GM12878 (cell line): ENCODE measurements at places on chromosomes 3 and 15.

- DNase-seq, result no peak
These were observed at the start of the genes CHDH and IL17RB for GRCh38 chr3:53846134-53846850. Gene CHDH, minus strand, starts transcription at chr3:53846419. Its CDS starts 22,411 bp downstream, at chr3:53824008. Gene IL17RB, plus strand, starts transcription at chr3:53846568. Its CDS starts 21 bp downstream, at chr3:53846589.

DNA sequence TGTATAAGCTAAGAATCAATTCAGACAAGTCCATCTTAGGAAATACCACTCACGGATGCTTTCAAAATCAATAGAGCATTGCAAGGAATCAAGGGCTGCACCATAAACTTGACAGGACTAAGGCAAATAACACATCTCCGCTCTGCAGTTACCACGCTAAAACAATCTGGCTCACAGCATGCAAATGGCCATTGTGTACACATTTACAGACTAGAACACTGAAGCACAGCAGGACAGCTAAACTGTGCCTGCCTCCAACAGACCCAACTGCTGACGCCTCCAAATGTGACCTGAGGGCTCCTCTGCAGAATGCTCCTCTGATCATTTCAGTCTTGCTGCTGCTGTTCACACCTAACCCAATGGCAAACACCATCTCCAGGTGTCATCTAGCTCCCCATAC, 104.3 kb downstream of the MEX3B start:
- DNase-seq, result no peak

GRCh38 chr3:31946484-31947081, 34.5 kb downstream of the OSBPL10 start:
- DNase-seq, result no peak

DNA sequence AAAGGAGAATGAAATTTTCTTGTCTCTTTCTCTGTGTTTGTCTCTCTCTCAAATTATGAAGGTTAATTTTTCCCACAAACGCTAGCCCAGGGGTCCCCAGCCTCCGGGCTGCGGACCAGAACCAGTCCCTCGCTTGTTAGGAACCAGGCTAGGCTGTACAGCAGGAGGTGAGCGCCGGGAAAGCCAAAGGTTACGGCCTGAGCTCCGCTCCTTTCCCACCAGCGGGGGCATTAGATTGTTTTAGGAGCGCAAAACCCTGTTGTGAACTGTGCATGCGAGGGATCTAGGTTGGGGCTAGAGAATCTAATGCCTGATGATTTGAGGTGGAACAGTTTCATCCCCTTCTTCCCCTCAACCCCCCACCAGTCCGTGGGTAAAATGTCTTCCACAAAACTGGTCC, 74.7 kb upstream of the ZNF385D start:
- no peak for DNase-seq

DNA sequence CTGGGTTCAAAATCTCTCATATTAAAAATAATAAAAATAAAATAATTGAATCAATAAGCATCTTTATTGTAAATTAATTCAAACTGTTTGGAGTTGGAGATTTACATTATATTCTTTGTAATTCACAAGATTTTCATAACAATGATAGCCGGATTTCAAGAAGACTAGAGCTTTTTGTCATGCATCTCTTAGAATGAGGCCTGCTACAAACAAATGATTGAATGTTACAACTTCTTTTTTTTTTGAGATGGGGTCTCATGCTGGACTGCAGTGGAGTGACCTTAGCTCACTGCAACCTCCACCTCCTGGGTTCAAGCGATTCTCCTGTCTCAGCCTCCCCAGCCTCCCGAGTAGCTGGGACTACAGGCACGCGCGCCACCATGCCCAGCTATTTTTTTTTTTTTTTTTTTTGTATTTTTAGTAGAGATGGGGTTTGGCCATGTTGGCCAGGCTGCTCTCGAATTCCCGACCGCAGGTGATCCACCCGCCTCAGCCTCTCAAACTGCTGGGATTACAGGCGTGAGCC, 3.5 kb downstream of the SLTM start:
- no peak for DNase-seq

- DNase-seq, result no peak
These were observed 42.1 kb upstream of the TSPAN3 start for GRCh38 chr15:77112838-77113504.

DNA sequence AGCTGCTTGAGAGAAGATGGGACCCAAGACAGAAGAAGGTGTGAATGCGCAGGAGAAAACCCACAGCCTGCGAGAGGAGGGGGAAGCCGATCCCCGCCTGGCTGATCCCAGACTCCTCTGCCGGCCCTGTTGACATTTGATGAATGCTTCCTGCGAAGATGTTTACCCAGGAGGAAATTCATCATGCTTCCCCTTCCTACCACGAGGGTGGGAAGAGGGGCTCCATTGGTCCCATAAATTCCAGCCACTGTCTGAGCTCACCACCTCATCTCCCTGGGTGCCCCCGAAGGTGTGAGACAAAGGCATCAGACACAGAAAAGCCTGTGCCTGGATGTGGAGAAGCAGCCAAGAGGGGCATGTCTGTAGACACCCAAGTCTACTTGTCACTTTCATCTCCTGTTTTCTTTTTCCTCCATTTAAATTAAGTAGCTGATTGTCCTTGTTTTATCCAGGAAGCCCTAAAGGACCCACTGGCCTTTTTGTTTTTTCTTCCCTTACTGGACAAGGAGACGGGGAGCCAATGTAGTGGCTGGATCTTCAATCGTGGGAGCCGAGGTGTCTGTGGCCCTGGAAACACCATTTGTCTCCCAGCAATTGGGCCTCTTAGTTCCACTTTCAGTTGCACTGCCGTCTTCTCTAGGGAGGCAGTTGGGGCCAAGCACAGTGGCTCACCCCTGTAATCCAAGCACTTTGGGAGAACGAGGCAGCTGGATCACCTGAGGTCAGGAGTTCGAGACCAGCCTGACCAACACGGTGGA, 95.3 kb upstream of the HES1 start:
- DNase-seq, result no peak

DNA sequence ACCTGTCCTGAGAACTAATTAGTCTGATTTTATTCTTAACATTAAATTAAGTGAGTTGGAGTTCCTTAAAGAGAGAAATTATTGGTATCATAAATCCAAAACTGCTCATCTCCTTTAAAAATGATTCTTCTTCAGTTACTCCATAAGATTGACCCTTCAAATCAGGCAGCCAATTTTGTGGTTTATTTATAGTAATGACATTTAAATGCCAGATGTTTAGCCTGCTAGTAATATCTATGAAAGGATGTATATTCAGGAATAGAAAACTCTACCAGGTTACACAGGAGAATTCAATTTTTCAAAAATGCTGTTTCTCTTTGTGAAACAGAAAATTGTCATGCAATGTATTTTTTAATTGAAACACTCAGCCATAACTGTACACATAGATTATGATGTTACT, 457.8 kb upstream of the ROBO2 start:
- DNase-seq, result no peak

- DNase-seq, result no peak
These were observed 31.4 kb downstream of the NPTN start for GRCh38 chr15:73601451-73602445.

- DNase-seq, result no peak
These were observed 95.7 kb downstream of the OXSM start for GRCh38 chr3:25885544-25885943.

DNA sequence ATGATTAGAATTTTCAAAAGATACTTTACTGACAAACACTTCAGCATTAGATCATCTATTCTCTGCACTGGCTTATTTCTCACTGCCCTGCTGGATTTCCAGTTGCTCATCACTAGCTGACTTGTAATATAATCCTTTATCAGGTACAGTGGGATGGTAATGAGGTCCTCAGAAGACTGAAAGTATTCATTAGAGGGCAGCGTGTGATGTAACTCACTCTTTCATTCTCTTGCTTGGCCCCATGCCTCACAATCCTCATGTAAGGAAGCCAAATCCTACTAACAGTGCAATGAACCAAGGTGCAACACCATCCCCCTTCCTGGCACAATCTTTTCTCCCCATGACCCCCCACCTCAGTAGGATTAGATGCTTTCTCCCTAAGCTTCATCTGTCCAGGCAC, 289.9 kb downstream of the CTNNB1 start:
- no peak for DNase-seq

DNA sequence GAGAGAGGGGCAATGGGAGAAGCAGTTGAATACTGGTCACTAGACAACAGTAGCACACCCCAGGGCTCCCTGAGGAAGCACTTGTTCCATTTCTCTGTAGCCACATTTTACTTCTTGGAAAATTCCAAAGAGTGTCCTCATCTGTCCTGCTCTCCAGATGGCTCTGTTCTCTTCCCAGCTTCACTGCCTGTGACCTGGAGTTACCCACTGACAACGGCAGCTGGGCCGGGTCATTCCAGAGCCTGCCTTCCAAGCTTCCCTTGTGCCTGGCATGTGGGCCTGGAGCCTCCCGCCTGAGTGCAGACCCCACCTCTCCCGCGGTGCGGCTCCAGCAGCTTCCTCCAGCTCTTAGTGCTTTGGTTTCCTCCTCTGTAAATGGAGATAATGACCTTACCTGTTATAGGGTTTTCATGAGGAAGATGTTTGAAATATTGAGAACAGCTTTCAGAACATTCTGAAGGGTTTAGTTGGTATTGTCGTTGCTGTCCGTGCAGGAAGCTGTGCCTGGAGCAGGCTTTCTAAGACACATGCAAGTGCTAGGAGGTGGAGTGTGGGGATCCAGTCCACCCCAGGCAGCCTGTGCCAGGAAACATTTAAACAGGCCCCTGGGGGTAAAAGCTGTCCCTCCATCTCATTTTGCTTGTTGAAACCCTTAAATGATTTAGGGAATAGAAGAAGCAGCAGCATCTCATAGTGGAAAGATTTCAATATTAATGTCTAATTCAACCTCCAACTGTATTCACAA, 24.8 kb downstream of the EFCC1 start:
- no peak for DNase-seq

- no peak for DNase-seq
These were observed 254.8 kb downstream of the ZBTB20 start for GRCh38 chr3:114892131-114892879.

GRCh38 chr3:114307222-114307830, 13.5 kb downstream of the TIGIT start:
- no peak for DNase-seq

DNA sequence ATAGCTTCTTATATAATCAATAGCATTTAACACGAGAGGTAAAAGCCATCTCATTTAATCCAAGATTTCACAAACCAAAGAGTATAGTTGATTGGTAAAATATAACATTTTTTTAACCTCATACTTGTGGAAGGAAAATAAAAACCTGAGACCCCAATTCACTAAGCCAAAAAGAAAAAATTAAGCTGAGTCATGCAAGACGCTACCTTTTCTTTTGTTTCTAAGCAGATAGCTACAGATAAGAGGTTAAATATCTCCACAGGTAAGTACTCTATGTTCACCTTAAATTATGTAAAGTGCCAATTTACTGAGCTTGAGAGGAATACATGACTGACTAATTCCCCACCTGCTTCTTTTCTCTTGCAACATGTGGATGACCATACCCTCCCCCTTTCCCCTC, 656.4 kb downstream of the MECOM start:
- DNase-seq, result no peak

GRCh38 chr3:161014843-161015749, 90.1 kb downstream of the B3GALNT1 start:
- peak; percentile 9 for DNase-seq

DNA sequence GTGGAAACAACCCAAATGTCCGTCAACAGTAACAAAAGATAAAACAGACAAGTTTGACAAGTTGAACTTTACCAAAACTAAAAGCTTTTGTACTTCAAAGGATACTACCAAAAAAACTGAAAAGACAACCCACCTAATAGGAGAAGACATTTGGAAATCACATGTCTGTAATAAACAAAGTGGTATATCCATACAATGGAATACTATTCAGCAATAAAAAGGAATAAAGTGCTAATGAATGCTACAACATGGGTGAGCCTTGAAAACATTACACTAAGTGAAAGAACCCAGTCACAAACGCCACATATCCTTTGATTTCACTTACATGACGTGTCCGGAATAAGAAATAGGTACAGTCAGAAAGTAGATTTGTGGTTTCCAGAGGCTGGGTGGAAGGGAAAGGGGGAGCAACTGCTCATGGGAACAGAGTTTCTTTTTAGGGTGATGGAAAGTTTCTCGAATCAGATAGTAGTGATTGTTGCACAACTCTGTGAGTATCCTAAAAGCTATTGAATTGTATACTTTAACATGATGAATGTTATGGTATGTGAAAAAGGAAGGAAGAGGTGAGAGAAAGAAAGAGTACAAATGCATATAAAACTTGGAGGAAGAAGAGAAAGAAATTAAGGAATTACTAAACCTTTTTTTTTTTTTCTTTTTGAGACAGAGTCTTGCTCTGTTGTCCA, 72.7 kb upstream of the ABHD2 start:
- DNase-seq, result no peak

GRCh38 chr3:100562224-100562857, 47.1 kb upstream of the ADGRG7 start:
- no peak for DNase-seq
